Activated T-helper 9 cell treated with anti-CD3 and anti-CD28 coated beads, Interleukin-2, amount 50 U/mL, for 16 hours (primary cell): ENCODE measurements at places on chromosomes 4 and X.

- DNase-seq, result no peak
Observed at GRCh38 chrX:9683350-9683749, 82.3 kb downstream of the GPR143 start.

DNA sequence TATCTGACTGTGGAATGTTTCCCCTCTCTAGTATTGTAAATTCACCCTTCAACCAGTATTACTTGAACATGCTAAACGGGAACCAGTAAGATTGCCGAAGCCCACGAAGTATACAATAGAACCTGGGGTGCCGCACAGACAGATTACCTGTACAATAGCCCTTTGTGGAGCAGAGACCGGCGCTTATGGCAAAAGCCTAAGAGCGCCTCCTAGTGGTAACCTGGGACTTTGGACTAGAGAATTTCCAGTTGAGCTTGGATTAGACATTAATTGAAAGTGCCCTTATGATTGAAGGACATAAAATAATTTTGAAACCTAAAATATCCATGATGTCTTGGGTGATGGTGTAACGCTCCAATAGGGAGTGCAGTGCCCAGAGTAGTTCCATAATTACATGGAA is 14.1 kb downstream of the ZNF157 start:
- peak; percentile 56 for DNase-seq

DNA sequence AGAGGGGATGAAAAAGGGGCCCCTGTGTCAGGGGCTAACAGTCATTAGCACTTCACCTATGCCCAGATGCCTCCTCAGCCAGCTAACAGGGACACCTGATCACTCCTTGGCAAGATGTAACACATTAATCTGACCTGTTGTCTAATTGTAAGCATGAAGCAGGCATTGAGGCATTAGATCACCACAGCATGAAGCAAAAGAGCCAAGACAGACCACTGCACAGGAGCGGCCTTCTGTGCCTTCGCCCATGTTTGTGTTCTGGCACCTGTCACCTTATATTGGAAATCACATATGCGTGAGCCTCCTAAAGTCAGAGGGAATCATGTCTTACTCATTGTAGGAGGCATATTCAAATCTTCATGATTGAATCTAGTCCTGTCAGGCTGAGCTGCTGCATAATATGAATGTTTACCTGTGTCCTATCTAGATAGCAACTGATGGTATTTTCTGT is 48.4 kb downstream of the PTTG2 start:
- DNase-seq, result no peak

DNA sequence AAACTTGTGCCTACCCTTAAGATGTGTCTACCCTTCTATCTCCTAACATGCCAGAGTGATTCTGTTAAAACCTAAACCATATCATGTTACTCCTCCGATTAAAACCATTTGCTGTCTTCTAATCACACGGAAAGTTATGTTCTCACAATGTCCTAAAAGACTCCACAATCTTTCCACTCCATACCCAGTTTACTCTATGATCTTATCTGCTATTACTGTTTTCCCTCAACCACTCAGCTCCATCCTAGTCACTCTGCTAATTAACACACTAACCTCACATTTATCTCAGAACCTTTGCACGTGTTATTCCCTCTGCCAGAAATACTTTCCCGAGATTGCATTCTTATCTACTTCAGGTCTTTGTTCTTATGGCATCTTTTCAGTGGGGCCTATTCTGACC is 47.6 kb upstream of the UPRT start:
- DNase-seq, result no peak

DNA sequence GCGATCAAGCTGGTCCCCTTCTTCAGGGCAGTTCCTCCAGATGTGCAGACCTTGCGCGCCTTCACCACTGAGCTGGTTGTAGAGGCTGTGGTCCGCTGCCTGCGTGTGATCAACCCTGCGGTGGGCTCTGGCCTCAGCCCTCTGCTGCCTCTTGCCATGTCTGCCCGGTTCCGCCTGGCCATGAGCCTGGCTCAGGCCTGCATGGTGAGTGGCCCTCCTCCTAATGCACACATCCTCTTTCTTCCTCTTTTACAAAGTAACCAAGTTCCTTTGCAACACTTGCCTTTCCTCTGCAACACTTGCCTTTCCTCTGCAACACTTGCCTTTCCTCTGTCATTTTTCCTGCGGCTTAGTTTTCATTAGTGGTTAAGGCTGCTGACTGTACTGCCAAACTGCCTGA is 1.8 kb downstream of the CCDC22 start:
- no peak for DNase-seq

DNA sequence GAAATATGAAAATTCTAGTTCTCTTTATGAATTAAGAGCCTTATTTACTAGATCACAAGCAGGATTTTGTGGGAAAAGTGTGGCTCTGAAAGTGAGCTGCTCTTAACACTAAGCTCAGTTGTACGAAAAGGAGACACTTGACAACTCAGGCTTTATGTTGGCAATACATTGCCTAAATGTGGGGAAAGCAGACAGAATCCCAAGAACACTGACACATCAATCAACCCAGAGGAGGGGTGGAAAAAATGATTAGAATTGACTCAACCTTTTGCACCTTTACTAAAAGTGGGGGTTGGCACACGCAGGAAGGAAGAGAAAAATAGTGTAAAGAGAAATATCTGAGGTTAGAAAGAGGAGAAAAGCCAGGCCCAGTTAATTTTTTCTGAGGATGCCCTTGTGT is 61.6 kb downstream of the CHST7 start:
- no peak for DNase-seq

DNA sequence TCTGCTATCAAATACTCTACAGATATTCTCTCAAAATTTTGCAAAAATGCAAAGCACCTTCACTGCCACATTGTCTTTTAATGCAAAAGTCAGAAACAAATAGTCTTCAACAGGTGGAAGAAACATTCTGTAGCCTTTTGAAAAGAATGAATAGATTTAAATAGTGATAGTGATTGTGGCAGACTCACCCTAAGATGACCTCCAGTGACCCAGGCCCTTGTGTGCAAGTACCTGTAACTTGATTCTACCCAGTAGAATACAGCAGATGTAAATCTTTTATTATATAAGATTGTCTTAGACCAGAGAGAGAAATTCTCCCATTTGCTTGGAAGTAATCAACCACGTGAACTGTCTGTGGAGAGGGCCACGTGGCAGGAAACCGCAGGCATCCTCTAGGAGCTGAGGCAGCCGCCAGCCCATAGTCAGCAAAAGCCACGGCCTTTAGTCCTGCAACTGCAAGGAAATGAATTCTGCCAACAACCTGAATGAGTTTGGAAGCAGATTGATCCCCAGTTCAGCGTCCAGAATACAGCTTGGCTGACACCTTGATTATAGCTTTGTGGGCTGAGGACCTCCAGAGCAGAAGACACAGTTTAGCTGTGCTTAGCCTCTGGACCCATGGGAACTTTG is 272.5 kb downstream of the ARHGAP10 start:
- no peak for DNase-seq

DNA sequence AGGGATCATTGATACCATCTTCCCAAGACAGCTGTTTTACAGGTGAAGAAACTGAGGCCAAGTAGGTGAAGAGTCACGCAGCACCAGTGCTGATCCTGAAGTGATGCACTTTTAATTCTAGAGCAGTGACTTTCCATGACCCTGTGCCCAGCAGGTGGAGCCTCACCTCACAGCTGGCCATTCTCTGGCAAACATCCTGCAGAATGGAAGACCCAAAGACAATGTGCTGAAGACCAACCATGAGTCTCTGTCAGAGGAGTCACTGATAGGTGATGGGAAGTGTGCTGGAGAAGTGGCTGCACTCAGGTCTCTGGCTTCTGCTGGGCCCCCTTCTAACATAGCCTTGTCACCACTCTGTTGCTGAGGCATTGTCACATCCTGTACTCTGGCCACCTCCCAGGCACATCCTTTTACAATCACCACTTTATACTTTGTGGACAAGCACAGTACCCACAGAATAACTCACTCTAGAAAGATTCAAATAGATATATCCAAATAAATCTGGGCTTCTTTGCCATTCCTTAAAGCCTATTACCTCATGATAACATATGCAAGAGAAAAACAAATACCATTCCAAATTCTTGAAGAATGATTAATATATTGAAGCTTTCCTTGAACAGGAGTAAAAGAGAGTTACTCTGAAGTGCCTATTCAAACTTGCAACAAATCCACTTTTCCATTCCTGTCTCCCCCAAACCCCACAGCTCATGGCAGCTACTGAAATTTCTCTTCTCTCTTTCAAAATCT is 64.1 kb upstream of the SCOC start:
- DNase-seq, result no peak

DNA sequence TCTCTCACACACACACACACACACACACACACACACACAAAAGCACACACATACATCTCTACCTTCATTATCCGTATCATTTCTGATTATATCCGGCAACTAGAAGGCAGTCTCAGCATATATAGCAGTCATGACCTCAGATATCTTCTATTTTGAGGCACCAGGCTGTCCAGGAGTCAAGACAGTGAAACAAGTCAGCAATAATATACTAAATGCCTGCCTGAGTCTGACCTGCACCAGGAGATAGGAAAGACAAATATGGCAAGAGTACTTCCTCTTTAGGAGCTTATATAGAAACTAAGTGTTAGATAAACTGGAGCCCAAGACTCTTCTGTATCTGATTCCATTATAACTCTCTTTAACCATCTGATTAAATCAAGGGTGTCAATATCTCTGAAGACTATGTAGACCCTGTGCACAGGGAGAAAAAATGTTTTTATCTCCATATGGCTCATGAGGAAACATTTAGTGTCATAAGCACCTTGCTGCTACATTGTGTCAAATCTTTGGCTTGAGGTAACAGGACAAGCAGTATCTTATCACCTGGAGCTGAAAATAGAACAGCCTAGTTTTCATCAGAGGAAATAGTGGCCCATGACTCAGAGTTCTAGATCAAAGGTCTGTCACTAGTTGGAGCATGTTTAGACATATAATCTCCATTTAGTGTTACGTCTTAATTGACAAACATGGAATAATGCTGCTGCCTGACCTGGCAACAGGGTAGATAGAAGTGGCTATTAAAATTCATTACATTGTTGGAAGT is 27.0 kb upstream of the FAM47B start:
- DNase-seq, result no peak

- DNase-seq, result no peak
Observed at GRCh38 chrX:68196939-68197791, 236.1 kb downstream of the OPHN1 start.

GRCh38 chrX:133249266-133250058 is 31.3 kb upstream of the TFDP3 start:
- DNase-seq, result no peak

DNA sequence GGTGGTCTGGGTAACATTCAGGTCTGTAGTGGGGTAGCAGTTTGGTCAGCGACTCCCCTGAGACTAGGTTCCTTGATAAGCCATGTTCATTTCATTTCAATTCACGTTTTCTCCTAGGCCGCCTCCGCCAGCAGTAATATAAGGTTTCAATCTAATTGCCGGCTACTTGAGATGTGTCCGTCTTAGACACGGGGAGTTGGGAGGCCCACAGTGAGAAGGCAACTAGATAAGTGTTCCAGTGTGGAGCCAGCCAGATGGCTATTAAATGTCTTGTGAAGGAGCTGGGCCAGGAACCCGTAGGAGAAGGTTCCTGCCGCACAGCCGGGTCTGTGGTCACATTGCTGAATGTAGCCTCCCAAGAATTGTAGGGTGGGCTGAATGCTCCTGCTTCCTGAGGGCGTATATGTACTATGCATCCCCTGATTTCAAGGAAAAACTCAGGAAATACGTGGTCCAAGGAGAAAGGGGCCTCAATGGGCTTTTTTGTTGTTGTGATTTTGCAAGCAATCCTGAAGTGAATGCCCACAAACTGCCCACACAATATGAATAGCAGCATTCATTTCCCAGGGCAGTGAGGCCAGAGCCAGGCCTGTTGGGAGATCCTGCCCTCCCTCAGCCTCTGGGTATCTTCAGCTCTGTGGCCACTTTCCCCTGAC is 220.6 kb upstream of the RPL34 start:
- no peak for DNase-seq

- DNase-seq, result no peak
Observed at GRCh38 chr4:175456131-175456530, 355.9 kb downstream of the GPM6A start.

DNA sequence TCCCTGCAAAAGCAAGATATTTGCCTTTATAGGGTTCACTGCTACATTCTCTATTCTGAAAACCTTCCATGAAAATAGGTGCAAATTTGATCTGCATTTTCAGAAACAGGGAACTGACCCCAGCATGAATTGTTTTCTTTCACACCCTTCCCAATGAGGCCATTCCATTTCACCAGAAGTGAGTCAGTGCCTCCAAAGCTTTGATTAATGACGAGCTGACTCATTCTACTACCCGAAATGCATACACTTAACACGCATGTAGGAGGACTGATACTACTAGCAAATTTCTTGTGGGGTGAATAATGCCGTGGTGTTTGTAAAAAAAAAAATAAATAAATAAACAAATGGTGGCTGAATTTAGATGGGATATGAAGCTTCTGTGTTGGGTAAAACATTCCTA is 146.9 kb upstream of the FGF13 start:
- DNase-seq, result no peak

GRCh38 chrX:21438792-21439191 is 64.6 kb downstream of the CNKSR2 start:
- no peak for DNase-seq

DNA sequence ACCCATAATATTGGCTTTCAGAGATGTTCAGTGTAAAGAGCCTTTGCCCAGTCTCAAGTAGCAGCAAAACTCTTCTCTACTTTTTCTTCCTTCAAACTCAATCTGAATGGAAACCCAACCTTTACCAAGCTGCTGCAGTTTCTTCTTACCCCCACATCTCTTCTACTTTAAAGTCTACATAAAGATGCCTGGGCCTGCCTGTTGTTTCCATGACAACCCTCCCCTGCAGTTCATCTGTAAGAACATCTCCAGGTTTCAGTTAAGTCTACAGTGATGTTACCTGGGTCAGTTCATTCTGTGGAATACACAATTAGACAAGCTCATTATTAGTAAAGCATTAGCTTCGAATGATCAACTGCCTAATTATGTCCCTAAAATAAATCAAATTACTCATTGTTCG is 81.4 kb downstream of the SPANXN3 start:
- DNase-seq, result no peak

GRCh38 chr4:14559646-14560045 is 442.6 kb upstream of the CPEB2 start:
- DNase-seq, result no peak

DNA sequence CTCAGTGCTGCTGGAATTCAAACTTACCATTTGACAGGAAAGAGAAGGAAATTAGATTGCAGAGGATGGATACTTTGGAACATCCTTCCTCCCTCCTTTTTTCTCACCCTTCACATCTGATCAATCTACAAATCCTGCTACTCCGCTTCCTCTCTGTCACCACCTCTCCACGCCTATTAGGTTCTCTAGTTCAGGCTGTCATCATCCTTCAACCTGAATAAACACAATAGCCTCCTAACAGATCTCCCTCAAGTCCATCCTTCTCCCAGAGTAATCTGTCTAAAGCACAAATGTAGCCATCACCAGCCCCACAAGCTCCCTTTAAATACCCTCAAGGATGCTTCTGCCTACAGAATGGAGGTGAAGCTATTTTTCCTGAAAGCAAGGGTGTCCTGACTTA is 20.0 kb upstream of the SLAIN2 start:
- no peak for DNase-seq
